GM23338 (cell line): ENCODE measurements at places on chromosomes 5 and 9.

DNA sequence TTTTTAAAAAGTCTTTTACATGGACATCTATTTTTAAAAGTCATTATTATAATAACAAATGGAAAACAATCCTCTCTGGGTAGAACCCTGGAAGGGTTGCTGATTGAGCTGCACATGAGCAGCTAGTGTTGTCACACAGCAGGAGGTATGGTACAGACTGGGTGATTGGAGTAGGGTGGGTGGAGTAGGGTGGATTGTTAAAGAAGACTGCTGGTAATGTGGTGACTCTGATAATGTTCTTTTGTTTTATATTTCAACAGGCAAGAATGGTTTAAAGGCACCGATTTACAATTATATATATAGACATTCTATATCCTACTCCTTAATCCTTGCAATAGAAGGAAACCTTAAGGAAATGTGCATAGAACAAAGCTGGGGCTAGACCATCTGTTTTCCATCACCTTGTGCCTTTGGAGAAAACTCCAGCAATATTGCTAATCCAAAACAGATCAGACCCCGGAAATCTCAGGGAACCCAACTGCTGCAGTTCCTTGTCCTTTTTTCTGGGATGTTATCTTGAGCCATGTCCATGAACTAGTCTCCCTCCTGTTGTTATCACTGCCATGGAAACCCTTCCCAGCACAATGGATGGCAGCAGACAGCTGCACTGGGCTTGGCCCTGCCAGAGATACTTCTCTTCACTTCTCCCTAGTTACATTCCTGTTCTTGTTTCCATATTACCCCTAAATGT lies 129.7 kb downstream of the YIPF5 start:
- DNase-seq, result no peak

- no peak for DNase-seq
Measured at GRCh38 chr9:69500896-69501295, 171.3 kb downstream of the APBA1 start.

DNA sequence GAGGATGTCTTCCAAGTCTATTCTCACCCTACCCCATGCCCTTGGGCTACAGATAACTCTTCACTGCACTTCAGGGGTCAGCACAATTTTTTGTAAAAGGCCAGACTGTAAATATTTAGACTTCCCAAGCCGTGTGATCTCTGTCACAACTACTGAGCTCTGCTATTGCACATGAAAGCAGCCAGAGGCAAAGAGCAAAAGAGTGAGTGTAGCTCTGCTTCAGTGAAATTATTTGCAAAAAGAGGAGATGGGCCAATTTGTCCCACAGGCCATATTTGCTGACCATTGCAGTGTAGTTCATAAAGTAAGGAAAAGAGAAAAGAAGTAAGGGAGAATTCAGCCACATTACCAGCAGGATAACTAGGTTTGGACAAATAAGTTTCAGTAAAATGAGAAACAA lies 7.0 kb upstream of the MOCS2 start:
- no peak for DNase-seq

DNA sequence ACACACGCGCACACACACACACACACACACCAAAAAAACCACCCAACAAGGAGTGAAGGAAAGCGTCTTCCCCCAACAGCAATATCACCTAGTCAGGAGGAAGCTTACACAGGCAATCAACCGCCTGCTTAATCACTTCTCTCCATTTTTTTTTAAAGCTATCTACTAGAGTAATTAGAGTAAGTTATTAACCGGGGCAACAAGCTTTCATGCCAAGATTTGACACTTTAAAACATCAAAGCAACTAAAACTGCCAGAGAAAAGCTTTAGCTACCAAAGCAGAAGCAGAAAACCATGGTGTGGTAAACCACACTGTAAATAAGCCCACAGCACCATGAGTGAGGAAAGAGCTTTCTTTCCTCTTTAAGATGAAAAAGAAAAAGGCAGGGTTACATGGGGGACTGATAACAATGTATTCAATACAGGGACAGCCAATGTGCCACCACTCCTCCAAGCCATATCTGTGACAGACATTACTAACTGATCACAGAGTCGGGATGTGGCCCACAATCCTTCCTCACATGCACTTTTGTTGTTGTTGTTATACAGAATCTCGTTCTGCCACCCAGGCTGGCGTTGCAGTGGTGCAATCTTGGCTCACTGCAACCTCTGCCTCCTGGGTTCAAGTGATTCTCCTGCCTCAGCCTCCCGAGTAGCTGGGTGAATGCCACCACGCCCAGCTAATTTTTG lies 282.1 kb downstream of the CRB2 start:
- DNase-seq, result no peak

DNA sequence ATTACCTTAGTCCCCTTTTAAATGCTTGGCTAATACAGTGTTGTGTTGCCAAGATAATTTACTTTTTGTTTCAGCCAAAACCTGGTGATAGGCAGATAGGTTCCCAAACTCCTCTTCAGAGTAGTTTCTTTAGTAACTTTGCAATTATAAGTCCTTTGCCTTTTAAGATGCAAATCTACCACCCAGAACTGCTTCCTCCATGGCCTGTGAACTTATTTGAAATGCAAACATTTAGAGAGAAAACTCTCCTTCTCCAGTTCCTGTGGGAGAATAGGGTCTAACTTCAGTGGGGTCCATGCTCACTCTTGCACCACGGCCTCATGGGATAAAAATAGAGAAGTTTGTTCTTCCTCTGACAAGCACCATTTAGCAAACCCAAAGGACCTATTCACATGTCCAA lies 1955.4 kb upstream of the CDH6 start:
- peak; percentile 41 for DNase-seq
